ENCODE measurements at places on chromosomes 5 and 9. TPM values are rescaled to one million over a fixed set of nuclear protein-coding genes. Genes with fewer than 3 reads are reported as not detected.

Gene RIC1
- 29.6 TPM for total RNA-seq

Gene AFAP1L1
- total RNA-seq = 22.4 TPM

Gene SV2C
- total RNA-seq = not detected

Gene SEMA5A
- total RNA-seq = 95.6 TPM

Gene PCDHGB1
- 0.81 TPM for total RNA-seq

Gene NUTM2G
- not detected for total RNA-seq

Gene PFN3
- total RNA-seq = not detected

Gene VAV2
- 14.3 TPM for total RNA-seq

Gene IL9
- not detected for total RNA-seq

Gene DRD1
- not detected for total RNA-seq

Gene DMRT3
- not detected for total RNA-seq

Gene MEF2C
- 17.5 TPM for total RNA-seq

Gene ZBED3
- 0.65 TPM for total RNA-seq
